ENCODE measurements at places on chromosomes 16 and 17.

DNA sequence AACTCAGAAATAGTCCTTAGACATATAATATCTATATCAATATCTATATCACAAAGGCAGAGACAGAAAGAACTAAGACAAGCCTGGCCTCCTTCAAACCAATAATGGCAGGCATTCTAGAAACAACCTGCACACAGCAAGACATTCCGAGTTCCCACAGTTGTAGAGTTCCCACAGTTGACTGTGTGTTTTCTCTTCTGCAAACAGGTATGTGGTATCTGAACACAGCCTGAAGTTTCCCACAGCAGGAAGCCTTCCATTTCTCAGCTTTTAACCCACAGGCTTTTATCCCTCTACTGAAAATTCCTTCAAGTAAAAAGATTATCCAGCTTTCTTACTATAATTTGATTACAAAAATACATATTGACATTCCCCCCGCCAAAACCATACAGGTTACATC is 73.9 kb downstream of the ZZEF1 start:
- no peak for DNase-seq

GRCh38 chr17:46810837-46811236 is 7.7 kb downstream of the WNT3 start:
- no peak for DNase-seq

DNA sequence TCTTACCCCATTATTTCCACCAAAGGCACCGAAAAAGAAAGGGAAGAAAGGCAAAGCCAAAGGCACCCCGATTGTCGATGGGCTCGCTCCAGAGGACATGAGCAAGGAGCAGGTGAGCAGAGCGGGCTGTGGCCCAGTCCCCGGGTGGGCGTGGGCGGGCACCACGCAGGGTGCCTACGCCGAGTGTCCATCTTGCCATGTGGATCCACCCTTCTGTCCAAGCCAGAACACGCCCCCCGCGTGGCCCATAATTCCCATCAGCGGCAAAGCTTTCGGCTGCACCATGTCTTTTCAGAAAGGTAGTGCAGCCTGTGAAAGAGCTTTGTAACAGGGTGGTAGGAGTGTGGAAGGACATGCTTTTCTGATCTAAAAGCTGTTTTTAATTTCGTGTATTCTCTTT is 8.4 kb upstream of the DBNDD1 start:
- DNase-seq = no peak

DNA sequence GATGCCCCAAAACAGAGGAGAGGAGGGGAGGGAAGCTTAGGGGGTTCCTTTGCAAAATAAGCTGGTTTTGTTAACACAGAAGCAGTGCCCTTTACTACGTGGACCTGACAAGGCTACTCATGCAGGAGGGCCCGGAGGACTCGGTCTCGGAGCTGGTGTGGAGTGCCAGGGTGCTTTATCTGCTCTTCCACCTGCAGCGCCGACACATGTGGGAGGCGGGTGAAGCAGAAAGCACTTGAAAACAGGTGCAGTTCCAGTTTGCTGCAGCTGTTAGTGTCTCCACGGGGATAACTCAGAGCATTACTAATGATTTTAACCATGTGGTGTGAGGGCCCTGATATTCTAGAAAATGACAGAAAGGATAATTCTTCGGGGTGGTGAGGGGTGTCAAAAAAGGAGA is 35.0 kb upstream of the MNT start:
- no peak for DNase-seq

DNA sequence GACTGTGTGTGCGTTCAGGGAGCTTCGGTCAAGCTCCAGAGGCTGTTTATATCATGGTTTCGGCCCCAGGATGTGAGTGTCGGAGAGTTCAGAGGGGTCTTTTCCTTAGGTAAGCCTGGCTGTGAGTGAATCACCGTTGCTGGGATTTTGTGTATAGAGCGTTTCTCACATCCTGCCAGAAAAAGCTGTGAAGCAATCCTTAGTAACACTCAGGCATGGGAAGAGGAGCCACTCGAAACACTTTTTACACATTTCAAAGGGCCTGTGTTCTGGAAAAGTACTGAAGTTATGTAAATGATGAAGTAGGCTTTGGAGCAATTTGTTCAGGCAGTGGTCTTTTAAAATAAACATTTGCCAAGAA is 662 bp downstream of the PGS1 start:
- DNase-seq = no peak

DNA sequence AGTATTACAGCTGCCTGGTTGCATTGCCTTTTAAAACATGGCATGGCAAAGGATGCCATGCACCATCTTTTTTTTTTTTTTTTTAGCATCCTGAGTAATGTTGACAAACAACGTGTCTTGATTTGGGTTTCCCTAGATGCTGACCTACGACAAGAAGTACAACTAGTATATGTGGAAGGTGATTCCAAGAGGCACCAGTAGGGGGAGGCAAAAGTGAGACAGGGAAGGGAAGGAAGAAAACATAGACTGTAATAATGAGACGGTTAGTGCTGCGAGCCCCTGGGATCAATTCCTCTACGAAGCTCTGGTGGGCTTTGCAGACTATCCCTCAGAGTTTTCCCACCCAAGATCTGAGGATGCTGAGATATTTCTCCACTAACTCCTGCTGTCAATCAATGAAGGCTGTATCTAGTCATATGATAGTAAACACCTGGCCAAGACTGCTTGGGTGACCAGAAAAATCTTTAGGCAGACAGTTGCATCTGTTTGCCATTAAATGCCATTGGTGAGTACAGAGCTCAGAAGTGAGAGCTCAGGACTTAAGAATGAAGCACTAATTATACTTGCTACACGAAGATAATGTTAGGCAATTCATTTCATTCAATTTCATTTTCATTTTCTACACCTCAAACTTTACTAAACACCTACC is 458.6 kb upstream of the GOT2 start:
- no peak for DNase-seq

- DNase-seq = no peak
These were observed 7.3 kb downstream of the PROCA1 start for GRCh38 chr17:28704219-28704858.

DNA sequence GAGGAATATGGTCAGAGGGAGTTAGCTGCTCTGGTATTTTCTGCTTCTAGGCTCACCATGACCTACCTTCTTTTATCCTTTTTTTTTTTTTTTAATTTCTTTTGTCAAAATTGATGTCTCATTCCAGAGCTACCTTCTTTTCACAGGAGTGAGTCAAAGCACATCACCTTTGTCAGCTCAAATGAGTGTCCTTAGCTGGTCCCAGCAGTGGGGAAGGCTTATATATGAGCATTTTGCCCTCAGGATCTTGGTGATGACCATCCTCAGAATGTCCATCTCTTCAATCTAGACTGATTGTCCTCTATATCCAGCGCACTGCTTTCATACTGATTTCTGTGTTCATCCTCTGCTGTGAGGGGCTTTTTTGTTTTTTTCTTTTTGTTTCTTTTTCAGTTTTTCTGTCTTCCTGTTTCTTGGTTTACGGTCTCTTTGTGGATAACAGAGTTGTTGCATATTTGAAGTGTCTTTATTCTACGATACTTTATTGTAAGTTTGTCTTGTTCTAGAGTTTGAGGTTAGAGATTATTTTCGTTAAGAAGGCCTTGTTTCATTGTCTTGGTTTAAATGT is 24.9 kb downstream of the CBFB start:
- no peak for DNase-seq

DNA sequence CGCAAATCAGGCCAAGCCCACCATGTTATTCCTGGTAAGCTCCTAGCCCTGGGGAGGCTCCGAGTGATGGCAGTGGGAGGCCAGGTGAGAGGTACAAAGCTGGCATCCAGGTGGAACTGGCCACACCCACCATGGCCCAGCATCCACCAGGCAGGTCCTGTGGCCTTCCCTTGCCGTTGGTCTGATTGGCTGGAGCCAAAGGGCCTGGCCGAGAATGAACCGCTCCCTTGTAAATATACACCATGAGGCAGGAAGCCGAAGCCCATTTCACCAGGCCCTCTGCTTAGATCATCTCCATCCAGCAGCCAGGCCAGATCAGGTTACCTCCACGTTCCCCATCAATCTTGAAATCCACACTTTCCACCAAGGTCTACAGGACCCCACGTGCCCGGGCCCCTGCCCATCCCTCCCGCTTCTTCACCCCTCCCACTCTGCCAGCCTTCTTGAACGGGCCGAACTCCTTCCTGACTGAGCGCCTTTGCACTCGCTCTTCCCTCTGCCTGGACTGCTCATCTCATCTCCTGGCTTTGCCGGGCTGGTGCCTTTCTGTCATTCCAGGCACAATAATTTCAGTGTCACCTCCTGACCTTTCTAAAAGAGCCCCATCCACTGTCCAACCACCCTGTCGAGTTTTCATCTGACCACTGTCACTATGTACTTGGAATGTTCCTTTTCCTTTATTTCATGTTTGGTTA is 5.8 kb downstream of the SOCS1 start:
- no peak for DNase-seq

All from cerebellar nuclear complex (tissue), 1 donor.